Naive thymus-derived CD8-positive, alpha-beta T cell (primary cell): ENCODE measurements at places on chromosomes 3 and 15. TPM values are rescaled to one million over a fixed set of nuclear protein-coding genes. Genes with fewer than 3 reads are reported as not detected.

GRCh38 chr3:16336825-16337224 is 71.8 kb downstream of the OXNAD1 start:
- no peak for DNase-seq

DNA sequence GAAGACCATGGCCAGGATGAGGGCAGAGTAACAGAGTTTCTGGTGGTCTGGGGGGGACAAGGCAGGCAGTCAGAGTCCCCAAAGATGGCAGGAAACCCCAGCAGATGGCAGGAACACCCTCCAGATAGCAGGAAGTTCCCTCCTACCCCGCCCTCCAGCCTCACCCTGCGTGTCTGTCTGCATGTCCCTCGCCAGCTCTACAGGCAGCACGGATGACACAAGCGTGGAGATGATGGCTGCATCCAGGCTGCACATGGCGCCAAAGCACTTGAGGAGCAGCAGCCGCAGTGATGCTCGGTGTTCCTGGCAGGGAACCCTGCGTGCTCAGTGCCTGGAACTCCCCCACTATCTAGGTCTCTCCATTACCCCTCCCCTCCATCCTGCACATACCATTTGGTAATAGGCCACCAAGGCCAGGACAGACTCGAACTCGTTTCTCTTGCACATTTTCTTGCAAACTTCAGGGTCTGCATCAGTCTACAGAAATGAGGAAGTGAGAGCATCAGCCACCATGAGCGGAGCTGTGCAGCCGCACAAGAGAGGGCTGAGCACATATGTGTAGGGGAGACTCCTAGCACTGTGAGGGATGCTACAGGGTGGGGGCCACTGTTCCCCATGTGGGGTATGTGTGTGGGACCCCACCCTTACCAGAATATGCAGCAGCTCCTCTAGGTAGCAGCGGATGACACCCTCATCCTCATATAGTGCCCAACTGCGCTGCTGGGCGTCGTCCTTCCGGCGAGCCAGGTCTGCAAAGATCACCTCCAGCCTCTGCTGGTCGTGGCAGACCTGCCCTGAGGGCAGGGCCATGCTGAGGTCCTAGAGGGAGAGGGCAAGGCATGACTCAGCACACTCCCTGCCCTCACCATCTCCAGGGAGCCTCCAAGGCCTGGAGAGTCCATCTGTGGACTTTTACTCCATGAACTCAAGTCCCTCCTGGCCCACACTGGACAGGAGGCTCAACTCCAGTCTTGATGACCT is 6.0 kb downstream of the NCKIPSD start:
- DNase-seq = no peak

- no peak for DNase-seq
Observed at GRCh38 chr15:69954666-69955065, 143.1 kb downstream of the TLE3 start.

DNA sequence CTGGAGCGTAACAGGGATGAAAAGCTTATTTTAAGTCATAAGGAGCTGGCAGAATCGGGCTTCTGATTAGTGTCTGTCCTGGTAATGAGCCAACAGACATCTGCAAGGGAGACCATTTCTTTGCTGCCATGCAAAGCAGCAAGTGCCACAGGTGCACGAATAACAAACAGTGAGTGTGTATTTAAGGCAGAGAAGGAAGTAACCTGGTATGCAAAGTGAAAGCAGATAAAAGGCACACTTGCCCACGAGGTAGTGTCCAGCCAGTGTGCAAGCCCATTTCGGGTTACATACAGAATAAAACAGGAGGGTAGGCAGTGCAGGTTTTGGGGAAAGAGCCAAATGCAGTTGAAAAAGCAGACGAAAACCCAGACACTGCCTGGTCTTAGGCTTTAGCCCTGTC is 1153.7 kb downstream of the SI start:
- DNase-seq = no peak

- DNase-seq = no peak
Observed at GRCh38 chr3:56823421-56823926, 21.7 kb upstream of the ARHGEF3 start.

- no peak for DNase-seq
Observed at GRCh38 chr15:80679167-80679803, 15.8 kb upstream of the ABHD17C start.

GRCh38 chr3:186170516-186170915 is 61.6 kb upstream of the ETV5 start:
- DNase-seq = no peak

AHSG gene
- polyA plus RNA-seq = not detected

GRCh38 chr15:80151148-80151547 is 1.7 kb upstream of the FAH start:
- no peak for DNase-seq

DNA sequence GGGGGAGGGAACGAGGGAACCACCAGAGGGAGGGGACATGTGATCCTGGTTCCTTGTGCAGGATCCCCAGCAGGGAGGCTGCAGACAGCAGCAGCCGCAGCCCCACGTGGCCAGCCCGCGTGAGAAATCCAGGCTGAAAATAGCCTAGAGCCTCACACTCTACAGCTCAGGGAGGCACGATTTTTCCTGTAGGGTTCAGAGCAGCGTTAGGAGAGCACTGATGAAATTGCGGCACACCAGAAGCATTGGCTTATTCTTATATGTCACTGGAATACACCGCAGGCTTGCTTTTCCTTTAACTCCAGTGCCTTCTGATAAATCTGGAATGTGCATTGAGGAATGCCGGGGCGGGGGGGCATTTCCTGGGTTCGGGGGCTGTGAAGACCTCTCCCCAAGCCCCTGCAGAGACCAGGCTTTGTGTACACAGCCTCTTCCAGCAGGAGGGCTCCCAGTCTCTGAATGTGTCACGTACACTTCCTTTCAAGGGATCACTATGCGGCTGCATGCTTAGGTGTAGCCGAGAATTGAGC is 193.0 kb downstream of the ATP10A start:
- DNase-seq = no peak

DNA sequence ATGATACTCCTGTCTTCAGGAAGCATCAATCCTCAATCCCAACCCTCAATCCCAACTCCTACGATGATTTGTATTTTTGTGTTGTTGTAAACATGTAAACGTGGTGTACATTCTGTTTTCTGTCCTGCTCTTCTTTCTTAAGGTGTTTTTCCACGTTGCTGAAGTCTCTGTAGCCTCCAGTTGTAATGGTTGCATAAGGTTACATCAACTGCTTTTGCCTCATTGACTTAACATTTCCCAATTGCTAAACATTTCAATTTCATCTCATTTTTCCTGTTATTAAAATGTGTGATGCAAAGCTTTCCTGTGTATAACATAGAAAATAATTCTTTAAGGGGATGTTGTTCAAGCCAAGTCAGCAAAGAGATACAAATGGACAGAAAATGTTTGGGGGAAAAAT is 33.4 kb downstream of the HRH1 start:
- no peak for DNase-seq

DNA sequence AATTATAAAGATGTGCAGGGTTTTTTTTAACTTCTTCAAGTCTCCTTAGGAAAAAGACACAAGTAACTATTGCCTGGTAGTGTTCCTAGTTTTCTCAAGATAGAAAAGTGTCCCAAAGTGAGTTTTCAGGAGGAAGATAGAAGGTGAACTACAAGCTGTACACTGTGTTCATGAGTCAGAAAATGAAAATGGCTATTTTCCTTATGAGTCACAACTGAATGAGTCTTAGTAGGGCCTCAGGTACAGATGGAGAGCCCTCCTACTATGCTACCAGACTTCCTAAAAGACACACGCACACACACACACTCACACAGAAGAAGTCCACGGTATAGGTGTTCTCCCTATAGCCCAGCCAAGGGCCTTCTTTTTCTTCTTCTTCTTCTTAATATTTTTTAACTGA is 3.1 kb downstream of the MYO1E start:
- DNase-seq = no peak

DNA sequence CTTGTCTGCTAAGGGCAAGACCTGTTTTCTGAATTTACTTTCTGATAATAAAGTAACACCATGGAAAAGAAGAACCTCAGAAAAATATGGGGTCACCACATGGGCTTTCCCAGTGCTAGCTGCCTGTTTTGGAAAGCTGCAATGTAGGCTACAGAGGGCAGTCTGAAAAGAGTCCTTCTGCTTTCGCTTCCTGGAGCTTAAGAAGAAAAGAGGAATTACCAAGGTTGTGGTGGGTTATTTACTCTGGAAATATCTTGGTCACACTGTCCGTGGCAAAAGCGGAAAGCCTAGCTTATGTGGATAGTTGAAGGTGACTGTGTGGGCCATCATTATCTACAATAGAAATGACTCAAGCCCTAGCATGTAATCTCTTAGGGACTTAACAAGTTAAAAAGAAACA is 31.7 kb upstream of the IP6K2 start:
- DNase-seq = no peak

HIGD2B gene
- polyA plus RNA-seq = not detected

DNA sequence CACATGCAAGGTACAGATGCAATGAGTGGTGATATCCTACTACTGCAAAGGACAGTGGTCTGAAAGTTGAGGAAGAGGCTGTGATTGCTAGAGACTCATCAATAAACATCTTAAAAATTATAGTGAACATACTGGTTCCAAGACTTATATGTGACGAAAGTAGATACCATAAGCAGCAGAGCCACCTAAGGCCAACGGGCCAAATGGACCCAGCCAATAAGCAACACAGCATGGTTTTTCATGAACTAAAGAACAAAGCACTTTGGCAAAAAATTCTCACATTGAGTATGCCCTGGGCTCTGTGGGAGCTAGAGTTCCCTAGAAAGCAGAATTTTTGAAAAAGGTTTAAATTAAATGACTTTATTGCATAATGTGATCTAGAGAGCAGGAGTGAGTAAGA is 272.1 kb downstream of the SI start:
- DNase-seq = no peak

DNA sequence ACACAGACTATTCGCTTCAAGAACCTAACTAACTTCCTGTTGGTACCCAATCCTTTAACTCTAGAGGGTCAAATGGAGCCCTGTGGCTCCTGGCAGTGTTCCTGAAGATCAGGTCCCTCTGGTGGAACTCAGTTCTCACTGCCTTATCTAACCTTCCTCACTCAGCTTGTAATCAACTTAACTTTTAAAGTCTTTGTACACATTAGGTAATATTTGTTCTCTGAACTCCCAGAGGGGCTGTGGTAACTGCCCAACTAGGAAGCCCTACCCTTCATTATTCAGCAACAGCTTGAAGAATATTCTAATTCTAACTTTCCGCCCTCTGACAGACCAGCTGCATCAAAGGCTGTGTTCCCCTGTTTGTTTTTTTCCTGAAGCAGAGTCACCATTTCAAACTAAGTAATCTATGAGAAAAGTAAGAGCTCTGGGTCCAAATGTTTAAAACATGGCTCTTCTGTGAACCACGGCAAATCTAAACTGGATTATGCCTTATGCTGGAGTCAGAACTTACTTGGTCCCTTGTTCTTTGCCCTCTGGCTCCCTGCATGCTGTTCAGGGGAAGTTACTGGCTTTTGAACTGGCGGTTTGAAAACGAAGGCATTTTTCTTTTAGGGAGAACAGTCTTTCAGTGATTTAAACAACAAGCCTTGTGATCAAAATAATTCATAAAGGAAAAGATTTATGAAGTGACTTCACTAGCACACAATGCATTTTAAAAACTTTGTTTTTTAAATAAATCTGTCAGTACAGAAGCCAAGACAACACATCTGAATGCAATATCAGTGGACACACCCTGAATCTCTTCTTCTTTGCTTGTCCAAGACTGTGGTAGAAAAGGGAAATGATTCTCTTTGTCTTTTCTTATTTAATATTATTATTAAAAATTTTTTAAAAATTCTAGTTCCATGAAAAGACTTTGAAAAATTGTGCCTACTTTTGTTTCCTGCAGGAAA is 365.6 kb downstream of the TIGIT start:
- DNase-seq = no peak
